ENCODE measurements at places on chromosomes 16 and 17. TPM values are rescaled to one million over a fixed set of nuclear protein-coding genes. Genes with fewer than 3 reads are reported as not detected.

DNA sequence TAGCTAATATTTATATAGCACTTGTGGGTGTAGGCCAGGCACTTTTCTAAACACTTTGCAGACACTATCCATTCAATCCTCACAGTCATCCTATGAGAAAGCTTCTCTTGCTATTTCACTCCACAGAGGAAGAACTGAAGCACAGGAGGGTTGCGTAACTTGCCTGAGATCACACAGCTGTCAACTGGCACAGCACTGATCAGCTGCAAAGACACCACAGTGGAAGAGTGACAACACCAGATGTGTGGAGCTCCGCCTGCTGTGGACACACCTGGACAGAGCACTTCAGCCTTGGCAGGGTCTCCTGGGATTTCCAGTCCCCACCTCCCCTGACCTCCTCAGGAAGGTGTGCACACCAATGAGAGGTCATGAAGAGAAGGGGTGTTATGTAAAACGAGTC, 13.3 kb upstream of the CNEP1R1 start:
- peak; percentile 30 for DNase-seq

DNA sequence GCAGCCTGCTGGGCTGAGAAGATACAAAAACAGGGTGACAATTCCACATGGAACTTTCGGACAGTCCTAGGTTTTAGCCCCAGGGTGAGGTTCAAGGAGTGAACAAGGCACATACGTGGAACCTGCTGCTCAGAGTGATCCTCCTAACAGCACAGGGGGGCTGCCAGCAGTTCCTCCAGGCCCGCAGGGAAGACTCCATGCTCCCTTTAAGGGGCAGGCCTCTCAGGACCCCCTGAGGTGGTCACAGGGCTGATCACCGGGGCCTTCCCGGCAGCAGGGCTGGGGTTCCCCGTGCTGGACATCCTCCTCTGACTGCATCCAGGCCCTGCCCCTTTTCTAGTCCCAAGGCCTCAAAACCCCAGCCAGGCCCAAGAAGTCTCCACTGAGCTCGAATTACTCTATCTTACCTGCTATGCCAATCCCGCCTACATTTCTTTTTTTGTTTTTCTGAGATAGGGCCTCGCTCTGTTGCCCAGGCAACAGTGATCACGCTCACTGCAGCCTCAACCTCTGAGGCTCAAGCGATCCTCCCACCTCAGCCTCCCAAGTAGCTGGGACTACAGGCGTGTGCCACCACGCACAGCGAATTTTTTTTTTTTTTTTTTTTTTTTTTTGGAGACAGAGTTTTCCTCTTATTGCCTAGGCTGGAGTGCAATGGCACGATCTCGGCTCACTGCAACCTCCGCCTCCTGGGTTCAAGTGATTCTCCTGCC, 10.4 kb downstream of the CANT1 start:
- DNase-seq: no peak

DNA sequence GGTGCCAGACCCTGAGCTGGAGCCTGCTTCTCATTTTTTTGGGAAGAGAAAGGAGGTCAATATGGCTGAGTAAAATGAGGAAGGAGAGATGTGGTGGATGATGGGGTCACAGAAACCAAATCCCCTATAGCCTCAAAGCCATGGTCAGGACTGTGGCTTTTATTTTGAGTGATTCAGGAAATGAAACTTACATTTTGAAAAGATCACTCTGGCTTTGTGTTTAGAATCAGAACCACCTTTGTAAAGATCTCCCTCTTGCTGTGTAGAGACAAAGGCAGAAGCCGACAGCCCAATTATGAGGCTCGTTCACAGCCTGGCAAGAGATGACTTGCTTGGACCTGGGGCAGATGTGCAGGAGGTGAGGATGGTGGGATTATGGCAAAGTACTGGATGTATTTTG, 121.6 kb upstream of the ANKFN1 start:
- no peak for DNase-seq

- no peak for DNase-seq
These were observed 5.1 kb downstream of the RNF112 start for GRCh38 chr17:19415806-19416775.

ARHGAP44 gene
- total RNA-seq: 0.64 TPM
